Astrocyte of the cerebellum (primary cell): ENCODE measurements at places on chromosomes 5 and 9.
A peak's percentile ranks its signal among the peaks of the same experiment; 100 is the strongest.

GRCh38 chr9:97386733-97387503, 25.0 kb upstream of the TDRD7 start:
- peak; percentile 57 for DNase-seq

- no peak for DNase-seq
These were observed 59.9 kb downstream of the HABP4 start for GRCh38 chr9:96509848-96510247.

- no peak for DNase-seq
These were observed 10.5 kb downstream of the POMT1 start for GRCh38 chr9:131513177-131513576.

DNA sequence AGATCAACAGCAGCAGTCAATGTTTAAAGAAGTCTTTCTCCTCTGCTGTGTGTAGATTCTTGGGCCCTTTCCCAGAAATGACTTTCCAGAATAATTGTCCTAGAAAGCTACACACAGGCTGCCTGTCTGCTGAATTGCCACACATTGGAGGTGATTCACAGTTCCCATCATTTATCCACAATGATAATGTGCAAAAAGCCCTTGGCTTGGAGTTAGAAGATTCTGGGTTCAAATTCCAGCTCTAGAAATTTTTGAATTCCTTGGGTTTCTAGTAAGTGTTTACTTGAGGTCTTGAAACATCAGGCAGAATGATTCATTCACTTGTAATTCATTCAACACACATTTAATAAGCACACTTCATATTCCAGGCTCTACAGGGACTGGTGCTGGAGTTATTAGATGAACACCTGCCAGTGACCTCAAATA, 28.6 kb upstream of the EPB41L4B start:
- DNase-seq: peak; percentile 92

DNA sequence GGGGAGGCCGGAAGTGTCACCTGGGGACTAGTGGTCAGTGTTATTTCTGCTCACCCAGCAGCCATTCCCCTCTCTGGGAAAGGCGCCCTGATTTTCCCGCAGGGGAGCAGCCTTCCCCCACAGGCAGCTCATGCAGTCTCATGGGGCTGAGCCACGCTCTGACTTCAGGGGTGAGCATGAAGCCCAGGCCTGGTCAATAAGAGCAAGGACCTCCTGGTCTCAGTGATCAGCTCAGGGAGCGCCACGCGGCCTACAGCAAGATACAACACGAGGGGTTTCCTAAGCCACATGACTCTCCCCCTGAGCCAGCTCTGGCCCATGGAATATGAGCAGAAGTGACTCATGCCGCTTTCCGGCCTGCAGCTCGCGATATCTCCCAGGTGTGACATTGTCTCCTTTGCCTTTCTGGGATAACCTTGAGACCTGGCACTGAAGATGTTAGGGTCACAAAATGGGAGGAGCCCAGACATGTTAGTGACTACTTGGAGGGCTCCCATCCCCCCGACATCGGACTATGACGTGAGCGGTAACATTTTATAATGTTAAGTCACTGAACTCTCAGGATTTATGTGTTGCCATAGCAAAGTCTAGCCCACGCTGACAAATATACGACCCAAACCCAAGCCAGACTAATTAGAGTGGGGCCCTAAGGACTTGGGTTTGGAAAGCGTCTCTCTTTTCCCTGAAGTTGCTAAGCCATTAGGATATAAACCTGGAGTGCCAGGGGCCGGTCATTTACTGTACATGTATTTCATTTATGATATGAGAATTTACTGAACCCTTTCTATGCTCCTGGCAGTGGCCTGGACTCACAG, 46.5 kb upstream of the GFPT2 start:
- DNase-seq: no peak

GRCh38 chr9:77807846-77808750, 160.0 kb upstream of the GNA14 start:
- no peak for DNase-seq

- DNase-seq: no peak
These were observed 249.5 kb downstream of the MAN2A1 start for GRCh38 chr5:109939116-109939682.

- DNase-seq: no peak
These were observed 104.2 kb downstream of the SV2C start for GRCh38 chr5:76187386-76187785.

GRCh38 chr5:177432839-177433657, 6.6 kb downstream of the GRK6 start:
- no peak for DNase-seq

DNA sequence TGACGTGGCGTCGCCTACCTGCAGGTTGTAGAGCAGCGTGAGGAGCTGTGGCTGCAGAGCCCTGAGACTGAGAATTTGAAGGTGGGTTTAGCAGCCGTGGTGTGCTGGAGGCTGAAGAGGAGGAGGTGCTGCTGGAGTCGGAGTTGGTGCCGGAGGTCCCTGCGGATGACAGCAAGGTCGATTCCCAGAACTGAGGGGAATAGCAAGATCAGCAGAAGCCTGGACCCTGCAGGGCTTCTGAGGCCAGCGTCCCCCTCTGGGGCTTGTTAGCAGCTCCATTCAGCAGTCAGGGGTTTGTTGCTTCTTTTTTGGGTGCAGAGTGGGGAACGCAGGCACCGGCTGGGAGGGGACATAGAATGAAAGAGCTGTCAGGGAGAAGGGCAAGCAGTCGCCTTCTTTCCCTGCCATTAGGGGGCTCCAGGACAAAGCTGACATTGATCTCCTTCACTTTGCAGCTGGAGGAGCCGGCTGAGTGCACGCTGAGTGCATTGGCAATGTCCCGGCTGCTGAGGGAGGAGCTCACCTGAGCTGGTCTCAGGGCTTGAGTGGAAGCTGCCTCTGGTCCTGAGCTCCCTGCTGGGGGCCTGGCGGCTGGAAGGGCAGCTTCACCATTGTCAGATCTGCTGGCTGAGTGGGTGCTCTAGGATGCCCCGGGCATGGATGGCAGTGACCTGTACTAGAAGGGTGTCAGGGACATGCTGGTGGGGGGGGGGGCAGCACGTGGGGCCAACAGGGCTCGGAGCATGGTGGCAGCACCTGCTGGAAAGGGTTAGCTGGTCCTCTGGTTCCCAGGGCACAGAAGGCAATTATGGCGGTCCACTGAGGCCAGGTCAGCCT, 20.8 kb downstream of the OBP2B start:
- no peak for DNase-seq

- DNase-seq: no peak
These were observed 155.9 kb upstream of the SHB start for GRCh38 chr9:38224941-38225340.

GRCh38 chr9:8555762-8556500, 756.4 kb upstream of the DMAC1 start:
- DNase-seq: no peak

DNA sequence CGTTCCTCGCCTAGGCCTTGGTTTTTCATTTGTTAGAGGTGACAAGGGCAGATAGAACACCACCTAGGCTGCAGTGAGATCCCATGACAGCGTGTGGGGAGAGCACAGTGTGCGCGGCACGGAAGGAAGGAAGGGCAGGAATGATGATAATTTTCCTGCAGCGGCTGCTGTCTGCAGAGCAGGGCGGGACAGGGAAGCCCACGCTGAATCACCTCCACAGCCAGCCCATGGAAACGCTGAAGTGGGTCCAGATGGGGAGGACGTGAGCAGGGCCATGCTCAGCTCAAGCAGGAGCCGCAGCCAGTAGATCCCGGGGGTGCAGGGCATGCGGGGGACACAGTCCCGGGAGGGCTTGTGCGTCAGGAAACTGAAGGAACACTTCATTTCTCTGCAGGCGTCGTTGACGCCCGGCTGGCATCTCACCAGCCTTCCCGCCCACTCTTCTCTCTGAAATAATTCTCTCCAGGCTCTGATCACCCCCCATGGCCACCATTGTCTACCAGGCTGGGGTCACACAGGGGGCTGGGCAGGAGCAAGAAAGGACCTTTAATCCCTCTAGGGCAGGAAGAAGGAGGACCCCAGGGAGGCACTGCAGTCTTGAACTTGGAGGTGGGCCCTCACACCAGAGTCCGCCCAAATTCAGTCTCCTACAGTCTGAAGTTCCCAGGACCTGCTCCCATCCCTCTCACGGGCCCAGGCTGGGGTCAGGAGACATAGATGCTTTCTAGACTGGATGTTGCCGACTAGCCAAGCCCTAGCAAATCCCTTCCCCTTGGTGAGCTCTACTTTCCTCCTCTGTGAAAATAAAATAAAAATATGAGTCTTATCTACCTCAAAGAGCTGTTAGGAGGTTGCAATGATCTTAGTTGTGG, 20.9 kb upstream of the SYNPO start:
- DNase-seq: no peak

DNA sequence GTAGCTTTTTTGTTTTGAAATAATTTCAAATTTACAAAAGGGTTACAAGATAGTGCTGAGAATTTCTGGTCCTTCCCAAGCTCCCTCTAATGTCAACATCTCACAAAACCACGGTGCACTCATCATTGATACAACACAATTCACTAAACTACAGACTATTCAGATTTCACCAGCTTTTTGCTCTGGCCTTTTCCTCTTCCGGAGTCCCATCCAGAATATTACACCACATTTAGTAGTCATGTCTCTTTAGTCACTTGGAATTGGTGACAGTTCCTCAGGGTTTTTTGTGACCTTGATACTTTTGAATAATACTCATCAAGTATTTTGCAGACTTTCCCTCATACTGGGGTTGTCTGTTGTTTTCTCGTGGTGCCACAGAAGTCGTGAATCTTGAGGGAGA, 484.0 kb downstream of the GADD45G start:
- no peak for DNase-seq

- peak; percentile 33 for DNase-seq
These were observed 4.5 kb downstream of the UBE2D2 start for GRCh38 chr5:139565411-139566305.

DNA sequence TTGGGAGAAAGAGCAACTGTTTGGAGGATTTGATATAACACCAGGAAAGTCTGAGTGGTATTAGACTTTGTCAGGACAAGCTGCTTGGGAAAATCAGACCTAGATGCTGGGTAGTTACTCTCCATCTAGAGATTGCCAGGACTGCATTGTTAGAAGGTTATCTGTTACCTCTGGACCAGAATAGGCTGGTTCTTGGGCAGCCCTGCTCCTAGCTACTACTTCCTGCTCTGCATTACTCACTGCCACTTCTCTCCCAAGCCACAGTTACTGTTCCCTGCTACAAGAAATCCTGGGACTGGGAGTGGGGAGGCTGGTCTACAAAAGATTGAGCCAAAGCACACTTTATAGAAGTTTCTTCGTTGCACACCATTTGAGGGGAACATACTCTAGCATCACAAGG, 95.5 kb upstream of the KCNN2 start:
- no peak for DNase-seq

DNA sequence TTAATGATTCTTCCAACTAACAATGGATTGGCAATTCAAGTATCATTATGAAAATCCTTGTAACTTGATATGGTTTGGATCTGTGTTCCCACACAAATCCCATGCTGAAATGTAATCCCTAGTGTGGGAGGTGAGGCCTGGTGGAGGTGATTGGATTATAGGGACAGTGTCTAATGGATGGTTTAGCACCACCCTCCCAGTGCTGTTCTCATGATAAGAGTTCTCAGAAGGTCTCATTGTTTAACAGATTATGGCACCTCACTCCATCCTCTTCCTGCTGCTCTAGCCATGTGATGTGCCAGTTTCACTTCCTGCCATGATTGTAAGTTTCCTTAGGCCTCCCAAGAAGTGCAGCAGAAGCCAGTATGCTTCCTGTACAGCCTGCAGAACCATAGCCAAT, 1116.2 kb upstream of the EDIL3 start:
- DNase-seq: no peak

- peak; percentile 80 for DNase-seq
These were observed 30.1 kb downstream of the QRFP start for GRCh38 chr9:130866474-130866965.

DNA sequence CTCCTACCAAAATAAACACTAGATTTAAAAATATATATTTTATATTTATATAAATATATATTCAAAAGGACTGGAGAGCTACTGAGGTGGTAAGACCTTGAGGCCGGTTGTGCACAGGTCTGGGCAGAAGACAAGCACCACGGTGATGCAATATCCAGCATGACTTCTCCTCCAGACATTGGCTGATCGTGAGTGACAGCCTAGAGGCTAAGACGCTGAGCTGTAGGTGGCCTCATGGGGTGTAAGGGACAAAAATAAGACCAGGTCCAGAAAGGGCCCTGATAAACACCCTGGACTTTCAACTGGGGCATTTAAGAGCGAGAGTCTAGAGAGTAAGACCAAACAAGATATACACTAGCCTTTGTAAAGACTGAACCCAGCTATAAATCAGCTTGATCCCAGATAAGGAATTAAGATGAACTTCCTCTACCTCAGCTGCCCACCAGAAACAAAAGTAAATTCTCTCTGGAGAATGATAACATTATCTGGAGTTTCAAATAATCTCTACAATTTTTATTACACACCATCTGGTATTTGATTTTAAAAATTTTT, 14.2 kb upstream of the C5orf47 start:
- no peak for DNase-seq

- DNase-seq: no peak
These were observed 21.6 kb downstream of the LNPEP start for GRCh38 chr5:96957254-96958049.

DNA sequence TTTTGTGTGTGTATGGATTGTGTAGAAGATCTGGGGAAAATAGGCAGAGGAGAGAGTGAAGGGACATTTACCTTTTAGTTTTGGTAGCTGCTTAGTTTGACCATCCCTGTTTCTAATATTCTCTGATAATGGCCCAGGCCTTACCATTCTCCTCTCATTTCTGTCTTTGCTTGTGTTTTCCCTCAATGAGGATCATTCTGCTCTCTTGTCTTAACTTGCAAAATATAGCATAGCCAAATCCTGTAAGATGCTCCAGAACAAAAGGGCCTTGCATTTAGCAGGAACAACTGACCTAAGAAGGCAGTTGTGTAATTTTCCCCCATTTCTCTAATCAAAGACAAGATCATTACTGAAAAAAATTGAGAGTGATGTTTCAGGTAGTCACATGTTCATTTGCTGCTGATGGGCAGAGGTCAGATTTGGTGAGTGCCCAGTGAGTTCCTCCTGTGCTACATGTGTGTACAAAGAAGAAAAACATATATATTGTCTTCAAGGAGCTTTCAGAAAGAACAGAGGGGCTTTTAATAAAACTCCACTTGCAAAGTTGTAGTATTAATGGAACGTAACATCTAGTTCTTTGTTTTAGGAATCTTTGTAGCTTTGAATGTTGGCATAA, 139.5 kb downstream of the KDM4C start:
- DNase-seq: no peak

DNA sequence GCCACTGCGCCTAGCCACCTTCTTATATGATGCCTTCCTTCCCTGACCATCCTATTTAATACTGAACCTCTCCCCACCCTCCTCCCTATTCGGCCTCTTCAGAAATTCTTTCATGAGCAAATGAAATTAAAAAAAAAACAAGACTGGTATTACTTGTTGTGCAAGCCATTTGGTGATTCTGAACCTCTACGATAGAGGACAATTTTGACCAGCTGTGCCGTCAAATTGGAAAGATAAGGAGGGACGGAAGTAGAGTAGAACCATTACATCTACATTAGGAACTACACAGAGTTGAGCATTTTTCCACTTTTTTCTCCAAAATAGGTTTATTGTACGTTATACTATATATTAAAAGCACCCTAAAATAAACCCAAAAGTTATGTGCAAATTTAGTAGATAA, 2.9 kb downstream of the DHX29 start:
- no peak for DNase-seq

- no peak for DNase-seq
These were observed 54.4 kb upstream of the CCDC112 start for GRCh38 chr5:115350894-115351293.
